HAP-1 (cell line): ENCODE measurements at places on chromosomes 5 and 9.

DNA sequence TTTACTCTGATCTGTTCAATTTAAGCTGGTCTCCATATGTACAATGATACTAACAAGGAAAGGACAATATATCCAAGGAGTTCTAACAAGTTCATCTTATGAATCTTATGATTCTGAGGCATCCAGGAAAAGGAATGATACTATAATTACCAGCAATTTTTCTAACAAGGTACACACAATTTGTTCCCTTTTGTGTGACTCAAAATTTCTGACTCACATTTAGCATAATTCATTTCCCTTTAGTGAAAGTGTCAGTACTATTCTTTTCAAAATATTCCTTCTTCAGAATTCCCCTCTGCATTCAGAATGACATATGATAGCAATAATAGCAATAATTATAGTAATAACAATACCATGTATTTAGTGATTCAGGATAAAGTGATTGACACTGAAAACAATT, 594.8 kb downstream of the DMRTA1 start:
- DNase-seq: no peak

DNA sequence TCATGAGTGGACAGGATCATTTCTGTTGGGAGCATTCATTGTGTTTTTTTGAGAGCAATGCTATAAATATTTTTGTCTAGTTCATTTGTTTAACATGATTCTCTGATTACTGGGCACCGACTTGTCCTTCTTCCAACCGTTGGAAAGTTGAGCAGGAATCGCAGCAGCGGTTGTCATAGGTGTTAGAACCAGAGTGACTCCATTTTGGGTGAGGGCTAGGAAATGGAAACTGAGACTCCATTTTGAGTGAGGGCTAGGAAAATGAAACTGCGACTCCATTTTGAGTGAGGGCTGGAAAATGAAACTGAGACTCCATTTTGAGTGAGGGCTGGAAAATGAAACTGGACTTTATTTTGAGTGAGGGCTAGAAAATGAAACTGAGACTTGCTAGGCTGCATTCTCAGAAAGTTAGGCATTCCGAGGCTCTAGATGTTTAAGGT, 100.6 kb downstream of the ICE1 start:
- DNase-seq: no peak

GRCh38 chr5:25119650-25120049, 474.9 kb upstream of the CDH10 start:
- no peak for DNase-seq

DNA sequence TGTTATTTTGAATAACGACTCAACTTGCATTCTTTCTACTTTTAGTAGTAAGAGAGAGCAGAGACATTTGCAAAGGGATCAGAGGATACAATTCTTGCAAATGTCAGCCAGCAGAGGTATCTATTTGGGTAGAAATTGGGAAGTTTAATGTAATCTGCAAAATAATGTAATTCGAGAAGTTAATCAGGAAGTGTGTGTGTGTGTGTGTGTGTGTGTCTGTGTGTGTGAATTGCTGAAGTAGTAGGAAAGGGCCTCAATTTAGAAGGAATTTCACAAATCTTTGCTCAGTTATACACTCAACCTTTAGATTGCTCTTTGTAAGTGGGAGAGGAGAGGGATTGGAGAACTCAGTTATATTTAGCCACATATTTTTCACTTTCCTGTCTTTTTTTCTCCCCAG, 11.0 kb upstream of the IFNA1 start:
- DNase-seq: no peak
